ENCODE measurements at places on chromosomes 11 and 22. TPM values are rescaled to one million over a fixed set of nuclear protein-coding genes. Genes with fewer than 3 reads are reported as not detected.

The KRTAP5-2 gene
- total RNA-seq: not detected

The MUC6 gene
- total RNA-seq: not detected

The LRP5 gene
- total RNA-seq: 45.0 TPM

The SPTBN2 gene
- 0.16 TPM for total RNA-seq

The ARHGAP20 gene
- total RNA-seq: 0.90 TPM

The UBASH3B gene
- total RNA-seq: 6.0 TPM

The CSF2RB gene
- 2.6 TPM for total RNA-seq

The CD44 gene
- 175 TPM for total RNA-seq

The CBX7 gene
- 2.4 TPM for total RNA-seq

The LMF2 gene
- 92.3 TPM for total RNA-seq

The LINC01488 gene
- total RNA-seq: not detected

The BATF2 gene
- 0.16 TPM for total RNA-seq

The RAB3IL1 gene
- 3.9 TPM for total RNA-seq

Measured in cardiac atrium fibroblast (primary cell).